NCI-H1417 (cell line): ENCODE measurements at places on chromosomes 12 and 14.

DNA sequence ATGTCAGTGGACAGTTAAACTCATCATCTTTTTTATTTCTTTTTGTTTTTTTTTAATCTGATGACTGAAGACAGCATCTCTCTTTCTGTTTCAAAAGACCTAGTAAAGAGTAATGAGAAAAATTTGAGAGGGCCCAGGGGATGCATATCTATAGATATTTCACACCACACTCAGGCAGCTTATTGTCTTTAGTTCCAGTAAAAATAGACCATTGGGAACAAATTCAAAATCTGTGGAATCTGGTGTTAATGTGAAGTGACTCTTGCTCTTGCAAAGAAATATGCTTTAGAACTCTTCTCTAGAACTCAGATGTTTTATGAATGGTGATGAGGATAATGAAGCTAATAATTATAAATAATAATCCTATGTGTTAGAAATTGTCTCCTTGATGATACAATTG lies 214.5 kb upstream of the ATP2B1 start:
- DNase-seq = no peak

DNA sequence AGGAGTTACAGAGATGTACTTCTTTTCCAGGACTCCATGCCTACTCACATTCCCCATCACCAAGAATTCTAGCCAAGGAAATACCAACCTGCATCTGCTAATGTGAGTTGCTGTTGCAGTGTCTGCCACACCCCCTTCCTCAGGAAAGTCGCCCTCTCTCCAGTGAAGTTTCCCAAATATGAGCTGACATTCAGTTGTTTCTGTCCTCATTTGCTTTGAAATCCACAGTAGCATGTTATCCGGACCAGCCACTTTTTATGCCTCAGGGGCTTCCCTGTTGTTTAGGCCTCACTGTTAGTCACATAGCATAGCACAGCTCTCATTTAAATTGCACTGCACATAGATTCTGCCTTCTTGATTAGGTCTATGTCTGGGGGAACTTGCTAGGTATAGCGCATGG lies 212.4 kb downstream of the EGLN3 start:
- no peak for DNase-seq

DNA sequence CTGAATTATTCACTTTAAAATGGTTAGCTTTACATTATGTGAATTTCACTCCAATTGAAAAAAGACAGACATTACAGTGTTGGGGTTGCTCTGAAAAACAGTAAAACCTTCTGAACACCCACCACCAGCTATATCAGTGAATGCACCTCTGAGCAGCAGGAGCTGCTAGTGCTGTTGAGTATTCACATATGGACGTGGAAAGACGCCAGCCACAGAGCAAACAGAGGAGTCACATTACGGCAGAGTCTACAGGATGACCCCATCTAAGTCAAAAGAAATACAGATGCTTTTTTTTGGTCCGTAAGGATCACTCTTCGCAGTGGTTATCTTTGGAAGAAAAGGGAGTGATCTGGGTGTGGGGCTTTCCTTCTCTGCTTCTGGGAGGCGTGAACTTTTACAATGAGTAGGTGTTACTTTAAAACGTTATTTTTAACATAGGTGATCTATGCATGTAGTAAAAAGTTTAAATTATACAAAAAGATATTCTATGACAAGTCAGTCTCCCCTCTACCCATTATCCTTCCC lies 4.5 kb downstream of the HVCN1 start:
- DNase-seq = no peak

DNA sequence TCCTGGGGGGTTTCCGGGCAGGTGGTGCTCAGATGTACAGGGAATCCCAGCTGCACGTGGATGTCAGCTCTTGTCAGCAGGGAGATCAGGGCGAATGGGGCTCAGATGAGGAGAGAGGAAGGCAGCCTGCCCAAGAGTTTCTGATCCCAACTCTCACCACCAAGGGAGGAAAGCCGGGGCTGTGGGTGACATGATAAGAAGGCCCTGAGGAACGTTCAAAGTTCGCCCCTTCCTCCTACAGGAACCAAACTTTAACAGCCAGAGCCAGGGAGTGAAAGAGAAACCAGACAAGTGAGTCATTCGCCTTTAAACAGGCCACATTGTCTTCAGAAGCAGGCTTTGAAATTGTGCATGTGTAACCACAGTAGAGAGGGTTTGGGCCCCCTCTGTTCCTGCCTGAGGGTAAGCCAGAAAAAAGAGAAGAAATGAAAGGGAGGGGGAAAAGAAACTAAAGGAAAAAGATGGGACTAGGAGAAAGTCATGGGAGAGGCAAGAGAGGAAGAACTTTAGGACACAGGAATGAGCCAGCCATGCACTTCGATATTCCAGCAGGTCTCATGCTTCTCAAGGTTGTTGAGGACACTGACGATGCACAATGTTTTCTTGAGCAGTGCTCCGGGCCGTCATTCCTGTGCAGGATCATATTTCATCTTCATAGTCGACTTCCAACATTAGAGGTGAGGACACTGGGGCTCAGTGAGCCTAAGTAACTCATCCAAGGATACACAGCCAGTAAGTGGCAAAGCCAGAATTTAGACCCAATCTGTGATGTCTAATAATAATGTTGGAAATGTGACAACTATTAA lies 691.4 kb upstream of the TBX3 start:
- no peak for DNase-seq

- no peak for DNase-seq
Observed at GRCh38 chr12:71731439-71732356, 23.0 kb upstream of the RAB21 start.

- no peak for DNase-seq
Observed at GRCh38 chr14:88060576-88060975, 55.6 kb downstream of the GPR65 start.

DNA sequence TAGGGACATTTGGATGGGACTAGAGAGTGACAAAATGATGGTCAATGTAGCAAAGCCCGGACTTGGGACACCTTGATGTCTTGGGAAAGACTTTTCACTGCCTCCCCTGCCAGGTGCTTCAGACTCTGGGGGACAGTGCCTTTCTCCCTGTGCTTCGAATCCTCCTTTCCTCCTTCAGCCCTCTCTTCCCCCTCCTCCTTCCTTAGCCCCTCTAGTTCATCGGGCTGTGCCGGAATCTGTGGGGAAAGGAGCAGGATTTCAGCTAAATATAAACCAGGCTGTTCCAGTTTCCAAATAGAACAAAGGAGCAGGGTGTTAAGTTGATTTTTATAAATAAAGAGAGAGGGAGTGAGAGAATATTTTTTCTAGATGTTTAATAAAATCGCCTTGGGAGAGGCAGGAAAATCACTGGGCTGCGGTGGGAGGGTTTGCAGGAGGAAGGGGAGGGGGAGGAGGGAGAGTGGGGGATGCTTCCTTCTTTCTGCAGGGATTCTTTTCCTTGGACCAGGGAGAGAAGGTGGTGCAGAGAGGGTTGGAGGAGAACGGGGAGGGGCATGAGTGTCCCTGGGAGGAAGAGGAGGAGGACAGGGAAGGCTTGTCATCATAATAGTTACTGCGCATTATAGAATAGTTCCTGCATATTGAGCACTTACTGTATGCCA lies 21.3 kb upstream of the CABP1 start:
- DNase-seq = no peak

GRCh38 chr12:104526320-104526719 lies 69.6 kb downstream of the CHST11 start:
- no peak for DNase-seq

- no peak for DNase-seq
Observed at GRCh38 chr12:91478500-91478899, 295.9 kb upstream of the DCN start.

DNA sequence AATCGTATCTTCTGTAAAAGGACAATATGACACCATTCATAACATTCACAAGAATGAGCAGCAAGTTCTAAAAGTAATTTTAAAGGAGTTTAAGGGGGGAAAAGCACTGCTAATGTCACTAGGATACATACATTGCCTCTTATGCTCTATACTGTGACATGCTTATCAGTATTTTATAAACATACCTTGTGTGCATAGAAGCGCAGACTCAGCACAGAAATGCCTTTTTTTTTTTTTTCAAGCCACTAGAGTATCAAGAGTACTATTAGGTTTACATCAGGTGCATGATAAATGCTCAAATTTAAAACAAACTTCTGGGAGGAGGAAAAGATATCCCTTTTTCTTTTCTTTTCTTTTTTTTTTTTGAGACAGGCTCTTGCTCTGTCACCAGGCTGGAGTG lies 13.6 kb upstream of the SMARCC2 start:
- no peak for DNase-seq

DNA sequence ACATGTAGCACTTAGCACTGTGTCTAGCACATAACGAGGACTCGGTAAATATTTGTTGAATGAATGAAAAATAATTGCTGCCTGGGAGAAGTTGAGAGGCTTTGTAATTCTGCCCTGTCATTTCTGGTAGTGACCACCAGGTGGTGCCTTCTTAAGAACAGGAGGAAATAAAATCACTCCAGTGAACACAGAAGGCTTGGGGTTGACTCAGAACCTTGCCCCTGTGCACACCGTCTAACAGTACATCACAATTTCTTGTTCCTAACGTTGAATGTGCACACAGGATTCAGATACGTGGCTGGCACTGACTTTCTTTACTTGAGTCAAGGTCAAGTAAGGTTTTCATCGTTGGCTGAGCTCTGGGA lies 91.8 kb downstream of the RGS6 start:
- peak; percentile 39 for DNase-seq

GRCh38 chr12:120790114-120790513 lies 64.5 kb downstream of the ACADS start:
- no peak for DNase-seq

- DNase-seq = no peak
Observed at GRCh38 chr12:12909228-12909994, 18.0 kb downstream of the GPRC5A start.

DNA sequence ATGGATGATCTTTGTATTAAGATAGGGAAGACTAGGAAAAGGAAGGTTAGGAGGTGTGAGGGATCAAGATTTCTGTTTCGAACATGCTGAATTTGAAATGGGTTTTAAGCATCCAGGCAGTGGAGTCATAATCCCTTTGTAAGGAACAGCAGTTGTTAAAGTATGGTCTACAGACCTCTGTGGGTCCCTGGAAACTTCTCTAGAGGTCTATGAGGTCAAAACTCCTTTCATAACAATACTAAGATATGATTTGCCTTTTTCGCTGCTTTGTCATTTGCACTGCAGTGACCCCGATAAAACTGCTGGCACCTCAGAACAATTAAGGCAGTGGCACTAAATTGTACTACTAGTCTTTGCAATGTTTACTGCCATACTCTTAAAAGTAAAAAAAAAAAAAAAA lies 1.5 kb downstream of the RAD51AP1 start:
- no peak for DNase-seq

DNA sequence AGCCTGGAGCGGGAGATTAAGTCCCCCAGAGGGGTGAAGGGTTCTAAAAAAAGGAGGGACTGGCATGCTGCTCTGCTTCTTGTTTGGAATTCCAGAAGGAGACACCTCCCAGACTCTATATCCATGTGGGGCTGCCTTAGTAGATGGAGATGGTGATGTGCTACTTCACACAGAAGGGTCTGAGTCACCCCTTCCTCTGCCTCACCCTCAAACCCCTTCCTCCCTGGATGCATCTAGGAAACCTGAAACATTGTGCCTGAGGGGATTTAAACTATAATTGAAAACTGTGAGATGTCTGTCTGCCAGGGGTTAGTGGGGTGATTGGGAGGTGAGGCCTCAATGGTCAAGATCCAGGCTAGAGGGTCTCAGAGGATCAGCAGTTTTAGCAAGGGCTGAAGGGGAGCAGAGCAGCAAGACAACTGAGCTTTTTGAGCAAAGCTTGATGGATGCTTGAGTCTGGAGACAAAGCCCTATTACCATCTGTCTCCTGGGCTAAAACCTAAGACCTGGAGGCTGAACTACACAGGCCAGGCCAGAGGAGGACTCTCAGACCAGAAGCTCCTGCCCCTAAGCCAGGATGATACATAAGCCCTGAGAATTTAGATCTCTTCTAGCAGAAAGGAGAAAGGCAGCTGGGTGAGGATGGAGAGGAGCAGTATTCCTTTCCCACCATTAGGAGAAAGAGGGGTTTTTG lies 314.7 kb upstream of the ATP2B1 start:
- DNase-seq = no peak

DNA sequence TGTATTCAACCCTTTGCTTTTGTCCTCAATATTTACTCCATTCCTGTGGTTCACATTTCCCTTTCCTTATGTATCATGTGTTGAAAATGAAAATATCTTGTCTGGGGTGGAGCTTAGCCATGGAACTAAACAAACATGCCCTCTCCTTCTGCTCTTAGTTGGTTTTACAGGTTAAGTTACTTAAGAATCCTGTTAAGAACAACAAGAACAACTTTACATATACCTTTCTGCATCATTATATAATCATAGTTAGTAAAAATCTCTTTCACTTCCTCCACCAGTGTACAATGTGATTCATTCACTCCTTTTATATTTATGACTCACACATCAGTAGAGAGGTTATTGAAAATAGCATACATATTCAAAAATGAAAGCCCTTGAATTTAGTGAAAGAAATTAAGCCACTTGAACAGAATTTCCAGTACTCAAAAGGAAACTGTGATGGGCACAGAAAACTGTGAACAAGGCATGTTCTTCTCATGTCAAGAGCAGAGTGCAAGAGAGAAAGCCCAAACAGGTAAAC lies 307.7 kb downstream of the CCDC91 start:
- no peak for DNase-seq

DNA sequence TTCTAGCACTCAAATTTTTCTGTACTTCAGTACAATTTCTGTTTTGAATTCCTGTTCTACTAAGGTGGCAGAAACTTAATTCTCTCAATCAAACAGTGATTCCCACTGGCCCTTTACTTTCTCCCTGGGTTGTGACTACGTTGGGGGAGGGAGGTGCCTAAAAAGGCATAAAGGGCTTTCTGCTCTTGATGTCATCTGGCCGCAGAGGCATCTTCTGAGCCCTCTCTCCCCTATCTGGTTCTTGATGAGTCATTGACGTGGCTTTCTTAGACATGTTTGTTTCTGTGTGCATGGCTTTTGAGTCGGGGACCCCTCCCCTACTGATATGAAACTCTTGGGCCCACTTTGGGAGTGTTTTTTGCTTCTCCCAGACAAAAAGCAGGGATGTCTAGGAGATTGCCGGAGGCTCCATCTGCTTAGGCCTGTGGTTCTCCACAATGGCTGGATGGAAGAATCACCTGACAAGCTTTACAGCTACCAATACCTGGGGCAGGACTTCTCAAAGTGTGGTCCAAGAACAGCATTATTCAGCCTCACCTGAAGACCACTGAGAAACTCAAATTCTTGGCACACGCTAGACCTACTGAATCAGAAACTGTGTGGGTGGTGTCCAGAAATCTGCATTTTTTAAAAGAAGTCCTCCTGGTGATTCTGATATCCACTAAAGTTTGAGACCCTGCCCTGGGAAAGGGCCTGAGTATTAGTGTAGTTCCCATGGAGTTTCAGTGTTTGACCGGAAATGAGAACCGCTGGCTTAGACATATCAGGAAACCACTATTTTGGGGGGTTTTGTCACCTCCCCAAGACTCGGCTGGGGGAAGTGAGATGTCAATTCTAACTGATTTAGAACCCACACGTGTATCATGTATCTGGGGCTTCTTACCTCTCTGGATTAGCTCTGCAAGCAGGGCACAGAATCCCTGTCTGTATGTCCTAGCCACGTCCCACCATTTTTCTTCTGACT lies 395.7 kb upstream of the PDE3A start:
- DNase-seq = no peak
